ENCODE measurements at places on chromosomes 4 and X.

DNA sequence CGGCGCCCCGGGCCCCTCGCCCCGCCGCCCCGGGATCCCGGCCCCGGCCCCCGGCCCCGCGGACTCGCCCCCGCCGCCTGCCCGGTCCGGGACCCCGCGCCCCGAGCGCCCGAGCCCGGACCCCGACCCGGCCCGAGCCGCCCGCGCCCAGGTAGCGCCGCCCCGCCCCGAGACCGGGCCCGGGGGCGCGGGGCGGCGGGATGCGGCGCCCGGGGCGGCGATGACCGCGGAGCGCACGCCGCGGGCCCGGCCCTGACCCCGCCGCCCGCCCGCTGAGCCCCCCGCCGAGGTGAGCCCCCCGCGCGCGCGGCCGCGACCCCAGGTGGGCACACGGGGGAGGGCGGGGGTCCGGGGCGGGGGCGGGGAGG is 224 bp downstream of the FGFRL1 start:
- no peak for DNase-seq

DNA sequence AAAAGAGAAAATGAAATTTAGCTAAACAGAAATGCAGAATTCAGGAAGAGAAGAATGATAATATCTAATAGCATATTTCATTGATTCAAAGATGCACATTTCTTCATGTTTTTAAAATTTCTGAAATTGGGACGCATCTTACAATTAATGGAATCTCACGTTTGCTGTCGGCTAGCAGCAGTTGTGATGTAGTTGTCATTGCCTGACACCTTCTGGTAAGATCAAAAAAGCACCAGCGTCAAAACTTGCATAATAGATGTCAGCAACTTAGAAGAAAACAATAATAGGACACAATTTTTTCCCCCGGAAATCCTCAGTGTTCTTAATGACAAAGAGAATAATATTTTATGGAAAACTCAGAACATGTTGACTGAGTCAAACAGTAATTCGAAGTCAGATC is 29.8 kb upstream of the SLC7A3 start:
- no peak for DNase-seq

DNA sequence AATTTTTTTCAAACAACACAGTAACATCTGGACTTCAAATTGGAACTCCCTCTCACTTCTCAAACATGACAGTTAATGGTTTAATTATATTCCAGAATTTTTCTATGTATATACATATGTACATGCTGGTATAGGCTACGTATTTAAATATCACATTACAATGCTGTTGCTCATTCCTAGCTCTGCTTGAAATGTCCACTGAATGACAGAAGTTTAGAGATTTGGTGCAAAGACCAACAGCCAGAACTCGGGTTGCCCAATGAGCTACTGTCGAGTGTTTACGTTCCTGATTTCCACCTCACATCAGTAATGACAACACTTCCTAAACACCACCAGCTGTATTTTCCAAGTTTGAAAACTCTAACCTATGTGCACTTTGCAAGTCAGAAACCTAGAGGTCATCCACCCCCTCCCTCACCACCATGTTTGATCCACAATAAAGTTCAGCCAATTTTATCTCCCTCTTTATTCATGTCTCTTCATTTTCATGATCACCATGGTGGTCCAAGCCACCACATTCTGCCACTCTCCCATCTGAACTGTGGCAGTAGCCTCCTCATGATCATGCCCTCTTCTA is 49.3 kb upstream of the RPL34 start:
- no peak for DNase-seq

- DNase-seq, result no peak
Measured at GRCh38 chr4:98786866-98787265, 128.5 kb upstream of the TSPAN5 start.

- DNase-seq, result no peak
Measured at GRCh38 chrX:103791228-103791627, 14.6 kb downstream of the PLP1 start.

DNA sequence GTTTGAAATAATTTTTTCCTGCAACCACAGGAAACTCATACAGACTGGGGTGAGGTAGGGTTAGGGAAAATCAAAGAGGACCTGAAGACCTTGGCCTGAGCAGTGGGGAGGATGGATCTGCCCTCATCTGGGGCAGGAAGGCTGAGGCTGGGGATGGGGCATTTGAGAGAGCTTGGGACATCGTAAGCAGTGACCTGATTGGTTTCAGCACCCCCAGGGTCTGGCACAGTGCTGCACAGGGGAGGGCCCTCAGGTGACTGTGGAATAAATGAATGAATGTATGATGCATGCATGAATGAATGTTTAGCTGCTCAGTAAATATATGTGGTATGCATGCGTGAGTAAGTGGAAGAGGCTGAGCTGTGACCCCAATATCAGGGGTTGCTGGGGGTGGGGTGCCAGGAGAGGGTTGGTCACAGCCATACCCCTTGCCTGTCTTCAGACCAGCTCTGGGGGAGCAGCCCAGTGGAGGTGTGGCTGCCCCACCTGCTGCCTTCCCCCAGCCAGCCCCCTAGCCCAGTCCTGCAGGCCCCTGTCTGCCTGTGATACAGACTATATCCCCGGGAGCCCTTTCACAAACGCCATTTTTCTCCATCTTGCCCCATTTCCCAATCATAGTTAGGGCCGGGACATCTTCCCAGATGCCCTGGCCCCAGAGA is 11.0 kb upstream of the TNIP2 start:
- DNase-seq, result no peak

- DNase-seq, result no peak
Measured at GRCh38 chrX:25028726-25029125, 13.0 kb upstream of the ARX start.

- DNase-seq, result peak; percentile 9
Measured at GRCh38 chr4:83599183-83599582, 63.3 kb downstream of the GPAT3 start.

DNA sequence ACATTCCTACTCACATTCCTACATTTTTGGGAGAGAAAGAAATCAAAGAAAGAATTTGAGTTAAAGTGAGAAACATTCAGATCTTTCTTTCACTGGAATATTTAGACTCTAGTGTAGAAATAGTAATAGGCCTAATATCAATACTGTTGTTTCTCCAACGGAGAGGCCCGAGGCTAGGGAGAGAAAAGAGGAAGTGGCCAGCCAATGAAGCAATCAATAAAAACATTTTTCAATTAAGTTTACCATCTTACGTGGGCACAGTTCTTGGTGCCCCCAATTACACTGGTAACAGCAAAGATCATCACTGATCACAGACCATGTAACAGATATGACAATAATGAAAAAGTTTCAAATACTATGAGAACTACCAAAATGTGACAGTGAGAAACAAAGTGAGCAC is 281.4 kb downstream of the GPM6A start:
- no peak for DNase-seq

DNA sequence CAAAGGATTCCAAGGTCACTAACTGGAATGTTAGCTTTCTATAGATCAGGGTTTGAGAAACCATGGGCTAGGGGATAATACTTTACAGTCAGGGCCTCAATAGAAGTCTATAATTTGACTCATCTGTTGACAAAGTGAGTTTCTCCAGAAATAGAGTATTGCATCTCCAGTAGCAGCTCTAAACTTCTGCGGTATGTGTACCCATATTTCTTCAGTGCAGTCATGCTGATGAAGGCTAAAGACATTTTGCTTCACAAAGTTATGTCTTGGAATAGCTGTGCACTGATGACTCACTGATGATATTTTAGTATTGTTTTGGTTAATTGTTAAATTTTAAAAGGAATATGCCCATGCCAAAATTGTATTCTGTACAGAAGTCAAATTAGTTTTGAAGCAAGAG is 464.9 kb upstream of the AMOT start:
- DNase-seq, result no peak
